ENCODE measurements at places on chromosomes 13 and 19.

DNA sequence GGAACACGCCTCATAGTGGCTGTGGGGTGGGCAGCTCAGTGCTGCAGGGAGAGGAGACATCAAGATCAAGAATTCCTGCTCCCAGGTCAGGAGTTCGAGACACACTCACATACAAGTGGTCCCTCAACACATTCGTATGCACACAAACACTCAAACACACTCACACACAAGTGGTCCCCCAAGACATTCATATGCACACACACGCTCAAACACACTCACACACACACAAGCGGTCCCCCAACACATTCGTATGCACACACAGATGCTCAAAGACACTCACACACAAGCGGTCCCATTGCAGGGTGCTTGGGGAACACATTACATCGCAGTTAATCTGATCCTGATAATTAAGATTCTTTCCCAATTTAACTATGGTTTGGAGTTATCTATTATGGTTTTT is 28.2 kb downstream of the FCGBP start:
- no peak for DNase-seq

GRCh38 chr13:106455777-106456176 is 79.7 kb downstream of the EFNB2 start:
- no peak for DNase-seq

DNA sequence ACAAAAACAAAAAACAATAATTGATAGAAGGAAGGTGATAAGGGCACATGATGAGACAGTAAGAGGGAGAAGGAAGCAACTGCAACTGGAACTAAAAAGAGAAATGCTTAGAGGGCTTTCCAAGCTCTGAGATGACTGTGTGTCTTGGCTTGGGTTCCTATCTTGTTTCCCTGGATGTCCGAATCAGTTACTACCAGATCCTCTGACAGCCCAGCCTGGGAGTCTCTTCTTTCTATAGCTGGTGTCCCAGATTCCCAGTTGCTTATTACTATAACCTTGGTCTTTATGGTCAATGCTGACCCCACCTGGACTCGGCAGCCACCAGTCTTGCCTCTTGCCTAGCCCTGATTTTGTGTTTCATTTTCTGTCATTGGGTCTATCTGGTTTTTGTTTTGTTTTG is 116.4 kb downstream of the RFC3 start:
- no peak for DNase-seq

DNA sequence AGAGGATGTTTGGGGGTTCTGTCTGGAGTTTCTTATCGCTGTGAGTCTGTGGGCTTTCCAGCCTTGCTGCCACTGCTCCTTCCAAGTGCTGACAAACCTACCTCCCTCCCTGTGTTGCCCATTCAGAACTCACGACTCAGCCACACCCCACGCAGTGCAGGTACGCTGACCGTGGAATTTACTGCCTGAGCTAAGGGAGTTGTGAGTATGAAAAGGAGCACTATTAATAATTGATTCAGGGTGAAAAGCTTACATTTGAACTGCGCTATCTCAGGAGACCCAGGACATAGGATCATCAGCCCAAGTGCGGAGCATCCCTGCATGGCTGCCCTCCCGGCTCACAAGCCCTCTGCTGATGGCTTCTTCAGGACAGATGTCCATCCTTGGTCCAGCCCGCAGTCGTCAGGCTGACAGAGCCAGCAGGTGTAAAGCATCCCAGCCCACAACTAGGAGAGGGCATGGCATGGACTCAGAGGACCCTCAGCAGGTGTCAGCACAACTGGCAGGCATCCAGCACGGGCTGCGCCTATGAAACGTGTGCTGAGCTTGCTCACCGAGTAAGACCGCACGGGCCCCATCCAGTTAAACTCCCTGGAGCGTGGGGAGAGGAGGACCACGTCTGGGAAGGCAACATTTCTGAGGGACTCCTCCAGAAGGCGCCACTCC is 244.0 kb downstream of the COL4A1 start:
- DNase-seq, result no peak

- DNase-seq, result no peak
Measured at GRCh38 chr13:97341135-97341534, 92.8 kb upstream of the RAP2A start.

- no peak for DNase-seq
Measured at GRCh38 chr19:7083076-7083956, 13.8 kb downstream of the ZNF557 start.

DNA sequence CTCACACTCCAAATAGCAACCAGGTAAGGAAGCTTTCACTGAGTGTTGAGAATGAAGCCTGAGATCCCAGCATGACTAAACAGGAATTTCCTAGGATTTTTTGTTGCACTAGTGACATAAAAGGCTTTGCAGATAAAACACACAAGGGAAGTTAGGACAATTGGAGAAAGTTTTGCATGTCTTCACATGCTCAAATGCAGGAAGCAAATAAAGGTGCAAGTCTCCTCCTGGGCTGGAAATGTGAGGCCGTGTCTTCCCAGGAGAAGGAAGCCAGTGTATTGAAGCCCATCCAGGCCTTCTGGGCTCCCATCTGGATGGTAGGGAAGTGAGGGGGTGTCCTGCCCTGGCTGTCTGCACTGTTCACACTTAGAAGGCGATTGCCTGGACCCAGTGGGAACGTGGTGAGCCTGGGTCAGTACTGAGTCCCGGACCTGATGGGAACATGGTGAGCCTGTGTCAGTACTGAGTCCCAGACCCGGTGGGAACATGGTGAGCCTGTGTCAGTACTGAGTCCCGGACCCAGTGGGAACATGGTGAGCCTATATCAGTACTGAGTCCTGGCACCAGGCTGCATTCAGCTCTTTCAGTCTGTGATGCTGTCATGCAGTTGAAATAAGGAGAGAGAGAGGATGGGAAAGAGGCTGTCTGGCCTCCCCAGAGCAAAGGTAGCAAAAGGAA is 38.7 kb downstream of the SIAH3 start:
- no peak for DNase-seq

- DNase-seq, result peak; percentile 56
Measured at GRCh38 chr19:46537136-46538097, 41.8 kb upstream of the PNMA8B start.

DNA sequence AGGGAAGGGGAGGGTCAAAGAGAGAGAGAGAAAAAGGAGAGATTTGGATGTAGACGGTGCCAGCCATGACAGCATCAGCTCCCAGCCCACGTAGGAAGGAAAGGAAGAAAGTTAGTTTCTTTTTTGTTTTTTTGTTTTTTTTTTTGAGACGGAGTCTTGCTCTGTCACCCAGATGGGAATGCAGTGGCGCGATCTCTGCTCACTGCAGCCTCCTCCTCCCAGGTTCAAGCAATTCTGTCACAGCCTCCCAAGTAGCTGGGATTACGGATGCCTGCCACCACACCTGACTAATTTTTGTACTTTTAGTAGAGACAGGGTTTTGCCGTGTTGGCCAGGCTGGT is 27.6 kb downstream of the ELL start:
- DNase-seq, result no peak

DNA sequence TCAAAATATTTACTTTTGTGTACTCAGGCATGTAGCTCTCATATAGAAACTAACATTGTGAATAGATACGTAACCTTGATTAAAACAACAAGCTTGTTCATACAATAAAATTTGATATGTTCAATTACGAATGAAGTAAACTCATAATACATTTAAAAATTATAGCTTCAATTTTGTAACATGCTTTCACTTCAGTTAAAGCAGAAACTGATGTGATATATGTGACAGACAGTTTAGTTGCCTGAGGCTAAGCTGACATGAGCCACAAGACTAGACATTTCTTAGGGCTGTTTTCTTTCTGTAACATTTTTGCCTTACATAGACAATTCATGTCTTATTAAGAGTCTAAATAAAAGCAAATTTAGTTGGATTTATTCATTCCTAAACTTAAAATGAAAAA is 526.0 kb downstream of the PCDH9 start:
- no peak for DNase-seq

GRCh38 chr13:50873467-50873866 is 30.0 kb upstream of the DLEU7 start:
- no peak for DNase-seq

GRCh38 chr19:7401694-7402093 is 53.0 kb downstream of the ARHGEF18 start:
- no peak for DNase-seq

DNA sequence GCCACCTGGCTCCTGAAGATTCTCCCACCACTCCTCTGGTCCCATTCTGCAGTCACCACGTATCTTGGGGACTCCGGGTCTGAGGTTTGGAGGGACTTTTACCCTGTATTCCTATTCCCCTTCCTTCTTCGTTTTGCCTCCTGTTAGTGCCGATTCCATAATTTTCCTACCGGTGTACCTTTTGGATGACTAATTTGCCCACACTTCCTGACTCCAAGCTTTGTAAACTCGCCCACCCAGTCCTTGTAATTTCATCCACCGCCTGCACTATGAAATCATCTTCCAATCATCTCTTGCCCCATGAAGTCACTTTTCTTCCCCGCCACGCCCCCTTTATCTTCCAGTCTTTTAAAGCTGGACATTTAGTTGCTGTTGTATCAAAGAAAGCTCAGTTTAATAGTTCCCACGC is 572 bp downstream of the UCHL3 start:
- no peak for DNase-seq

GRCh38 chr19:3618144-3618810 is 8.3 kb downstream of the CACTIN start:
- DNase-seq, result no peak

GRCh38 chr19:49014870-49015255 is 2.0 kb downstream of the LHB start:
- no peak for DNase-seq

GRCh38 chr13:94622344-94622743 is 20.7 kb downstream of the GPR180 start:
- DNase-seq, result no peak

DNA sequence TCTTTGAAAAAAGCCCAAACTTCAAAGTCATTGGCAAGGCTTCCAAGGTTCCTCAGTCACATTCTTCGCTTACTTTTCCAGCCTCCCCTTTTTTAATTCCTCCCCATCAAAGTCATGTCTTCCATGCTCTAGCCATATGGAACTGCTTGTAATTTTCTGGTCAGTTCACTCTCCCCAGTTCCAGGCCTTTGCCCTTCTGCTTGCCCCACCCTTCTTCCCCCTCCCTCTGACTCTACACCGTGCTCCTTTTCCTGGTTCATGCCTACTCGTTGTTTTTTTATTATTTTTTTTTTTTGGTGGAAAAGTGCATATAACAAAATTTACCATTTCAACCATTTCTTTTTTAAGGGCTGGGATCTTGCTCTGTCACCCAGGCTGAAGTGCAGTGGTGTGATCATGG is 102.3 kb downstream of the UBL3 start:
- DNase-seq, result no peak

- DNase-seq, result no peak
Measured at GRCh38 chr19:47107202-47107952, 6.2 kb downstream of the ZC3H4 start.

GRCh38 chr19:10285393-10285792 is 1.4 kb upstream of the ICAM4 start:
- DNase-seq, result no peak

DNA sequence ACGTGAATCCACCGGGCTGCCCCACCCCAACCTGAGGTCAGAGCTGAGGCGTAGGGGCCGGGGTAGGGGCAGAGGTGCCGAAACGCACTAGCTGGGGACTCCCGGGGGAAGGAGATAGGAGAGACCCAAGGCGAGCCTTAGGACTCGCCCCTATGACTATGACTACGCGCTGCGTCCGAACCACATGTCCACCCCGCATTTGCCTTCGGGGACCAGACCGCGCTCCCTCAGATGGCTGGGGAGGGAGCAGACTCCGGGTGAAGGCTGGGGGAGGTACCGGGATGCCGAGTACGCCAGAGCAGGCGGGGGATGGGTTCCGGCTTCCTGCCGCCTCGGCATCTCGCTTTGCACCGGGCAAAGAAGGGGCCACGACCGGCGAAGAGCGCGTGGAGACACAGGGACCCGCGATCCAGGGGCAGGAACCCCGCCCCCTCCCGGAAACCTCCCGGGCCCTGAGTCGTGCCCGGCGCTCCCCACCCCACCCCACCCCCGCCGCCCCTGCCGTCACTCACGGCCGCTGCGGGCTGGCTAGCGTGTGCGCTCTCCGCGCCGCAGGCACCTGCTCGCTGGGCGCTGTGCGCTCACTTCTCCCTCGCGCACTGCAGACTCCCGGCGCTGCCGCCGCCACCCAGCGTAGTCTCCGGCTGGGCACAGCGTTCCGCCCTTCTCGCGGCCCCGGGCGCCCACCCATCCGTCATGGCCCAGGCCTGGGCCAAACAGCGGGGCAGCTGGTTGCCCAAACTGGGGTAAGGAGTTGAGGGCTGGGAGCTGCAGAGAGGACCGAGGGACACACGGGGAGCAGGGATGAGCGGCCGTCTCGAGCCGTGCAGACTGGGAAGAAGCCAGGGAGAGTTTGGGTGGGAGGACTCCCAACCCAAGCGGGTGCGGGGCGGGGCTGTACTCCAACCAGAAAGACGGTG is 622 bp upstream of the VSTM2B start:
- DNase-seq, result no peak

DNA sequence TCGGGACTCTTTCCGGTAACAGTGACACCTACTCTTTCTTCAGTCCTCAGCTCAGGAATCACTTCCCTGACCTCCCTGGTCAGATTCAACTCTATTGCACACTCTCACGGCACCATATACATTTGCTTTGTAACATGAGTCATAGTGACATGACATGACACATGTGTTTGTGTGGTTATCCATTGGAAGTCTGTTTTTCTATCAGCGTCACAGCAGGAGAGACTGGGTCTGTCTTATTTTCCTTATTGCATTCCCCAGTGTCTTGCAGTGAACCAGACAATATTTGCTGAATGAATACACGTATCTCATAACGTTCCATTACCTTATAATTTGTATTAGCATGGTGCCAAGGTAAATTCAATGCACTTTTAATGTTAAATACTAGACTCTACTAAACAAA is 102.0 kb downstream of the DCLK1 start:
- no peak for DNase-seq

DNA sequence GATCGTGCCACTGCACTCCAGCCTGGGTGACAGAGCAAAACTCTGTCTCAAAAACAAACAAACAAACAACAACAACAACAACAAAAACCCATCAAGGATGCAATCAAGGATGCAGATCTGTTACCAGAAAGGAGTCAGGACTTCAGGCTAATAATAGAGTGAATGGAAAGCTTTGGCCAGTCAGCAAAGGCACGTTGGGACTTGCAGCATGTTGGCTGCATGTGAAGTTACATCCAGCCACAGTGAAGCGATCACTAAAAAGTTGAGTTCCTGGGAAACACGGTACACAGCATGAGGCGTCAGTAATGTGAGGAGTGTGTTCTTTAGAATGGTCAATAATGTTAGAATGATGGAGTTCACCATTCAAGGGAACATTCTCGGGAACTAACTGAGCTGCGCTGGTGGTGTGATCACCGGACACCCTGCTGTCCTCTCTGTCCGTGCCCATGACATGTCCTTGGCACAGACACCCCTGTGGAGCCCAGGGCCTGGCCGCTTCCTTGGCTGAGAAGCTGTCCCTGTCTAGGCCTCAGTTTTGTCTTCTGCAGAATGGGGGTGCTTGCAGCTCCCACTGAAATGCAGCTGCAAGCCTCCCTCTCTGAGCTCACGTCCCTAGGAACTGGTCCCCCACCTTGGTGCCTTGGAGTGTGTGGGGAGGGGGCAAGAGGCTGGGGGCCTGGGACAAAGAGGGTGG is 2.3 kb upstream of the LGALS7B start:
- no peak for DNase-seq

DNA sequence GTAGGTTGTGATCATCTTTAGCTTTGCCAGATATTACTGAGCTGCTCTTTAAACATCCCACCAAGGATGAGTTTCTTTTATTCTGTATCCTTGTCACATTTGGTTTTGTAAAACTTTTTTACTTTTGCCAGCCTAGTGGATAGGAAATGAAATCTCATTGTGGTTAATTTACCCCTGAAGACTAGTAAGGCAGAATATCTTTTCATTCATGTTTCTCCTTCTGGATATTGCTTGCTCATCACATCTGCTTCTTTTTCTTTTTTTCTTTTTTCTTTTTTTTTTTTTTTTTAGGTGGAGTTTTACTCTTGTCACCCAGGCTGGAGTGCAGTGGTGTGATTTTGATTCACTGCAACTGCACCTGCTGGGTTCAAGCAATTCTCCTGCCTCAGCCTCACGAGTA is 31.3 kb downstream of the SIPA1L3 start:
- no peak for DNase-seq

Data from stimulated activated CD8-positive, alpha-beta memory T cell treated with anti-CD3 and anti-CD28 coated beads, Interleukin-15, amount 100 ng/mL, for 1 hour (primary cell).